CD4-positive, alpha-beta T cell (primary cell): ENCODE measurements at places on chromosomes 2 and 18.

GRCh38 chr2:16614314-16614860 is 51.2 kb downstream of the CYRIA start:
- DNase-seq = no peak

DNA sequence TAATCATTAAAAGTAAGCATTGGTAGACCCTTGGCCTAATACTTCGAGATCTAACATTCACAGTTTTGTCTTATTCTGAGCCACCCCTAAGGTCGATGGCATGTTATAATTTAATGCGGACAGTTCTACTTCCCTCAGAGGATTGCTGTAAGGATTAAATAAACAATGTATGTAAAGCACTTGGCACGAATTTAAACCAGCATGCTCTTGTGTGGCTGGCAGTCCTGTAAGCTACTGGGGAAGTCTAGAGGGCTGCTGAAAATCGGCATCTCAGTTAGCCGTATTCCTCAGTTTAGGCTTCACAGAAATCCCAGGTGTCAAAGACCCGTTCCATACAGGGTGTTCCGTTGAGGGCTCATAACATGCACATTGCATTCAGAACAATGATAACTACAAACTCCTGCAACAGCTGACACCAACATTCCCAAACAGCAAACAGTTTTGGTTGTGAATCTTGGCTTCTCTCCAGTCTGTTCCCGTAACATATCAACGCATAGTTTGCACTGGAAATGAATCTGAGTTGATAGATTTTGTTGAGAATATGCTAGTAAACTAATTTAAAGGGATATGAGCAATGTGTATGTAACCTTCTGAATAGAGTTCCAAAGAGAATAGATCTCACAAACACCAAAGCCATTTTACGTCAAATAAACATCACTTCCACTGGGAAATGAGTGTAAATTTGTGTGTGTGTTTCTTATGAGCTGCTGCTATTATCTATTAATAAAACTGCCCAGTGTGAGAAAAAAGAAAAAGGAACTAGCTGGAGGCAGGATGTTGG is 52.2 kb upstream of the ACKR3 start:
- DNase-seq = no peak

- no peak for DNase-seq
Measured at GRCh38 chr18:45102863-45103262, 422.2 kb downstream of the SETBP1 start.

- no peak for DNase-seq
Measured at GRCh38 chr2:229348128-229348527, 77.0 kb upstream of the PID1 start.

- no peak for DNase-seq
Measured at GRCh38 chr2:196586511-196586991, 53.0 kb upstream of the CCDC150 start.

DNA sequence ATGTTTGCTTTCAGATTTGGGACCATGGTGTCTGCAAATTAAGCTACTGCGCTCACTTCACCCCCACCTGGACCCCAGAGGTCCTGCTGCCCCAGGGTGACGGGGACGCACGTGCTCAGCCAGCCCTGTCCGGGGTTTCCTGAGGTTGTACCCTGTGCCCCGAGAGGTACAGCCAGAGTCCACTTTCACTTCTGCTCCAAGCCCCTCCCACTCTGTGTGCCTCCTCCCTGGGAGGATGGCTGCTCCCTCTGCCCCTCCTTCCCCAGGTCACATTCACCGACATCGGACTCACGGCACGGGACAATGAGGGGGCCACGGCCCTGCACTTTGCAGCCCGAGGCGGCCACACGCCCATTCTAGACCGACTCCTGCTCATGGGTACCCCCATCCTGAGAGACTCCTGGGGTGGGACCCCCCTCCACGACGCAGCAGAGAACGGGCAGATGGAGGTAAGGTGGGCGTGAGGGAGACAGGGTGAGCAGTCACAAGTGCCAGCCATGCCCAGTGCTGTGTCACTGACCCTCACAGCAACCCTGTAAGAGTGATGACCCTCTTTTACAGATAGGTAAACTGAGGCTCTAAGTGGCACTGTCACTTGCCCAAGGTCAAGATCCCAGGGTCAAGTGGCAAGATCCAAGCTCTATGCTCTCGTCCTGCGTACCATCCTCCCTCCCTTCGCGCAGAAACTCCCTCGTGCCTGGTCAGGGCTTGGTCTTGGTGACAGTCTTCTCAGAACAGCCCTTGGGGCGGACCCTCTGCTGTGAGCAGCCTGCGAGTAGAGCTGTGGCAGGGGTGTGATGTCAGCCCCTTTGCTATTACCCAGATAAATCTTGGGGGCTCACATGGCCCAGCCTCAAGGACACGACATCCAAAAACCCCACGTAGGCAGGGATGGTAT is 7.6 kb downstream of the ESPNL start:
- DNase-seq = no peak

DNA sequence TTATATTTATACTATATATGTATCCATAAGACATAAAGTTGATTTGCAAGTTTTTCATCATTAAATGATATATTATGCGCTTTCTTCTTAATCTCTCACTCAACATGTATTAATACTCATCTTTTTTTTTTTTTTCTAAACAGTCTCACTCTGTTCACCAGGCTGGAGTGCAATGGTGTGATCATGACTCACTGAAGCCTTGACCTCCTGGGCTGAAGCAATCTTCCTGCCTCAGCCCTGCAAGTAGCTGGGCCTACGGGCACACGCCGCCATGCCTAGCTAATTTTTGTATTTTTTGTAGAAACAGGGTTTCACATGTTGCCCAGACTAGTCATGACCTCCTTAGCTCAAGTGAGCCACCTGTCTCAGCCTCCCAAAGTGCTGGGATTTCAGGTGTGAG is 51.4 kb upstream of the MAP4K3 start:
- no peak for DNase-seq

DNA sequence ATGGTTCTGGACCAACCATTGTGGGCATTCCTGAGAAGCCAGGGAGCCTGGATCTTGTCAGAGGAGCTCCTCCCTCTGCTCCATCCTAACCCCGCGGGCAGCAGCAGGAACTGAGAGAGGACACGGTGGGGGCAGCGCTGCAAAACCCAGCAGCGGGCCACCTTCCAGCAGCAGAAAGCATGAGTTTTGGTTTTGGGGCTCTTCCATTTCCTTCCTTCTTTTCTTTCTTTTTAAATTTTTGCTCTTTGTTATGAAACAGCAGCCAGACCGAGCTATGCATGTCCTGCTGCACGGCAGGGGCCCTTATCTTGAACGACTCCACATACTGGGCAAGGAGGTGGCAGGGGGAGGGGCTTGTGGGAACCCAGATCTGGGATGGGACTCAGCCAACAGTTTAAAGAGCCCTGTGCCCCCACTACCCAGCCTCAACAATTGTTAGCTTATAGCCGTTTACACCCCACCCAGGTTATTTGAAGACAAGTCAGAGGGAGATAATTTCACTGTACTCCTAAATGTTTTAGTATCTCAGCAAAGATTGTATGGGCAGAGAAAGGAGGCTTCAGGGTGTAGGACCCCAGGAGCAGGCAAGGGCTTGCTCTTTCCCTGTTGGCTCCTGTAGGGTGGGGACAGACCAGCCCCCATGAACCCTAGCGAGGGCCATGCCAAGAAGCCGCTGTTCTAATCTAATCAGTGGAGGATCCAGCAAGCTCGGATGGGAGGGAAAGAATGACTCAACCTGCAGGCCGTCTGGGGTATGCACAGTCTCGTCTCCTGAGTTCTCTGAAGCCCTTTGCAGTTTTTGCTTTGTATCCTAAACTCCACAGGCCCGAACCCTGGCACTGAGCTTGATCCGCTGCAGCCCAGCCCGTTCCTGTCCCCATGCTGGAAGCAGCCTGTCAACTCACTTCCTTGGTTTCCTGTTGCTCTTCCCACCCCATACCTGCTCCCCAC is 75.3 kb downstream of the LRRFIP1 start:
- DNase-seq = no peak

- DNase-seq = peak; percentile 63
Measured at GRCh38 chr2:27496357-27497287, at the start of gene GCKR. GCKR (plus strand) TSS chr2:27496839; CDS start chr2:27496905, 66 bp downstream.

DNA sequence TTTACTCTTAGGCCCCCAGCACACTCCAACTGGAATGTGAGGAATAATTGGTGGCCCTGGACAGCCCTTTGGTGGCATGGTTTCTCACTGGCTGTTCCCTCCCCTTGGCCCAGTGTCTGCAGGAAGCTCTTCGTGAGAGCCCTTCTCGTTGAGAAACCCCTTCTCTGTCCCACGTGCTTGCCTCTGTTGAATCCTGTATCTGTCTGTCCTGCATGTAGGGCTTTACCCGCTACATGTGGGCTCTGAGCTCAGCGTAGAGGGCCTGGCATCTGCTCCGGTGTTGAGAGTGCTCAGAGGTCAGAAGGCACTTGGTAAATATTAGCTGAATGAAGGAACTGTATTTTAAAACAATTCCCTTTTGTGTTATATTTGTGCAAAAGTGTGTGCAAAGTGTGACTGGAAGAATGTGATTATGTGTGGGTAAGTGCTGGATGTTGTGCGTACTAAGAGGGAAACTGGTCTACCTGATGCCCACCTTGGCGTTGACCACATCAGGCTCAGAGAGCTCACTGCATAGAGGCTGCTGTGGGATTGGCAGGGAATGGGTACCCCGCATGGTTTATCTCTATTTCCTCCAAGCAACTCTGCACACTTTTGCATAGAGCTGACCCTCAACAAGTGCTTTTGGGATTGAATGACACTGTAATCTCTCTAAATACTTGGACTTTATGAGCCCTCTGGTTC is 40.0 kb downstream of the RNF144A start:
- no peak for DNase-seq

GRCh38 chr18:58268849-58269248 is 224.8 kb downstream of the NEDD4L start:
- DNase-seq = no peak

DNA sequence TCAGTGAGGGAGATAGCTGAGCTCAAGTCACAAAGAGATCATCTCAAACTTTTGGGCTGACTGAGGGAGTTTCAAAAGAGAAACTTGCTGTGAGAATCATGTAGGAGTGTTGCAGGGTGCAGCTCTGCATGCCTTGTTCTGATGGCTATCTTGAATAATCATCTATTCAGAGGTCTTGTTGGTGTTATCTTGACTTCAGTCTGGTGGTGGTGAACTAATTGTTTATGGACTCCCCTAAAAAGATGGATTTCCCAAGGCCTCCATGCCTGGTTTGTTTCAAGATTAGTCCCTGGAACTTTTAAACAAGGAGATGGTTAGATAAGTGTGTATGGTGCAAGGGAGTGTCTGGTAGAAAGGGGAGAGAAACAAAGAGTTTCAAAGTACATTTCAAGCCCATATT is 29.8 kb downstream of the SLC39A6 start:
- no peak for DNase-seq

DNA sequence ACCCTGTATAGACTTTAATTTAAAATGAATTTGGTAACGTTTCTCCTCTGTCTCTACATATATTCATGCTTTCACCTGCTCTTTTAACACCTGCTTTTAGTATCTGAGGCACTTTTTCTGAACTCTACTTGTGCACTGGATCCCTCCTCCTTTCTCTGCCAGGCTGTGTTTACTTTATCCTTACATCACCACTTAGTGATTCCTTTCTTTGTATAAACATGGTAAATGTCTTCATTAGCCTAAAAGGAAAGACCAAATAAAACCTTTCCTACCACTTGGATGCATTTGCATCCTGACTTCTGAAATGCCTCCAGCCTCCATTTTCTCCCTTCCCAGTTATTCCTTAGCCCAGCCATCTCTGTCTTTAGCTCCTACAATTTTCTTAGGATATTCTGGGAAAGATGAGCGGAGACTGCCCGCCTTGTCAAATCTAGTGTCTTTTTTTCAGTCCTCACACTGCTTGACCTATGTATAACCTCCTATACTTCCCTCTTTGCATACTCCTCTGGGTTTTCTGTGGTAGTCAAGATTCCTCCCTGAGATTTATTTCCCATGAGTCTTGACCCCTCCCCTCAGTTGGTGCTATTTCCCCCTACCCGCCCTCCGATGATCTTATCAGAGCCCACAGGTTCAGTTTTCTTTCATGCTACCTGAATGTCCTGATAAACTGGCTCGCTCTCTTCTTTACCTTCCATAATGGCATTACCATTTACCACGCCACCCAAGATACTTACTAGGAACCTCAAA is 44.8 kb downstream of the REL start:
- no peak for DNase-seq

GRCh38 chr2:157788201-157788600 is 87.9 kb downstream of the ACVR1 start:
- no peak for DNase-seq

DNA sequence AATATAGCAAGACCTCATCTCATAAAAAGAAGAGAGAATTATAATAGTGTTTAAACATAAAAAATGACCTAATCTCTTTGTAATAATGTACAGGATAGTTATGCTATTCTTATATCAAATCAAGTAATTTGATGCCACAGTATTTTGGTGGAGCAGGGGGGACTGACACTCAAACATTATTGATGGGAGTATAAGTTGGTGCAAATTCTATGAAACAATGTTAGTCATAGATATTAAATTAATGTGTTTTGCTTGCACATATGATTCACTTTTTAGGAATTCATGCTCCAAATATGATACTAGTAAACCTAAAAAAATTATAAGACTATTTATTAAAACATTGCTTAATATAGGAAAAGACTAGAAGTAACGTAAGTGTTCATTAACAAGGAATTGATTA is 256.1 kb upstream of the SYT4 start:
- DNase-seq = no peak

- DNase-seq = no peak
Measured at GRCh38 chr2:178263159-178263860, 69.0 kb downstream of the OSBPL6 start.

DNA sequence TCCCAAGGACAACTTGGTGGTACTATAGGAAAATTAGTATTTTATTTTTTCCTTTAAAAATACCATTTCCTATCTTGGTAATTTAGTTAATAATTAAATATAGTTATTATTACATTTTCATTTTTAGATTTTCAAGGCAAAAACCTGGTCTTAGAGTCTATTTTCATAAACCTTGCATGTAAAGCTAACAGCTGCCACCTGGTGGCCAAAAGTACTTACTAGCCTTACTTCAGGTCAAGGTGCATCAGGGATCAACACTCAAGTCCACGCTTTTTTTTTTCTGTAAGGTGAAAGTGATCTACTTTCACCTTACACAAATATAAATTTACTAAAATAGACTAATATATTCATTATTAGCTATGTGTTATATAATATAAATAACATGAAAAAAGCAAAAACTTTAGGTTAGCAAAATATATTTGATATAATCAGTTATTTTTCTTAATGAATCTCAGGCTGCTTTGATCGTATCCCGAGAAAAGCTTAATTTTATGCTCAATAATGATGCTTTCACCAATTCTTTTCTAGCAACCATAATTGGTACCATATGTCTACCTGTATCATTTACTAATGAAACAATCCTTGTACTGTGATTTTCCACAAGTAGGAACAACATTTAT is 62.5 kb downstream of the RELCH start:
- DNase-seq = peak; percentile 62

- no peak for DNase-seq
Measured at GRCh38 chr18:10792181-10792580, 266.4 kb downstream of the NAPG start.

- no peak for DNase-seq
Measured at GRCh38 chr18:77084688-77085035, 47.9 kb downstream of the MBP start.

DNA sequence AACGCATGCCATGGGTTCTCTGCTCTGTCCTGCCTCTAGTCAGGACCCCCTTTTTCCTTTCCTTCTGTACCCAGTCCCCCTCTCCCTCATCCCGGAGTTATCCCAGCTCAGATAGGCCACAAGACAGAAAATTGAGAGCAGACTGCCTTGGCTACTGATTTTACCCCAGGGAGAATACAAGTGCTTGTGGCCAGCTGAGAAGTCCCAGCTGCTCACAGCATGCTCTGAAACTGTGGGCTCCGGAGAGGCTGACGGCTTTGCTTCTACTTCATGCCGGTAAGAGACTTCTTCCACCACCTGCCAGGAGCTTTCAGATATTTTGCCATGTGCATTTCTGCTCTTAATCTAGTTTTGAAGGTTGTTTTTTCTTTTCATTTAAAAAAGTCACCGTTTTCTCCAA is 20.0 kb upstream of the SIX2 start:
- no peak for DNase-seq
